ENCODE measurements at places on chromosomes 2 and 18. TPM values are rescaled to one million over a fixed set of nuclear protein-coding genes. Genes with fewer than 3 reads are reported as not detected.

GRCh38 chr2:190891889-190892288 is 11.3 kb downstream of the GLS start:
- peaks cover 32% of the 10 kb centered on the region for H3K36me3 ChIP-seq
- DNase-seq, result no peak

The PAIP2B gene
- total RNA-seq, result 0.44 TPM

GRCh38 chr2:231483398-231484329 is 19.4 kb upstream of the NCL start:
- peak overlapping the region; percentile 86 for H3K27ac ChIP-seq
- H3K4me3 ChIP-seq, result peak overlapping the region; percentile 77
- DNase-seq, result peak; percentile 16

The MEMO1 gene
- 71.3 TPM for total RNA-seq

GRCh38 chr2:215140166-215140707 is 1.8 kb upstream of the ABCA12 start:
- H3K27ac ChIP-seq, result no peak overlapping the region
- H3K4me1 ChIP-seq, result no peaks in the 10 kb centered on the region
- no peaks in the 10 kb centered on the region for H3K36me3 ChIP-seq
- no peak overlapping the region for H3K4me3 ChIP-seq
- no peaks in the 10 kb centered on the region for H3K27me3 ChIP-seq

- H3K36me3 ChIP-seq, result no peaks in the 10 kb centered on the region
- no peak overlapping the region for H3K27ac ChIP-seq
- no peak overlapping the region for H3K4me3 ChIP-seq
Measured at GRCh38 chr2:219886615-219887014, 259.2 kb downstream of the SLC4A3 start.

DNA sequence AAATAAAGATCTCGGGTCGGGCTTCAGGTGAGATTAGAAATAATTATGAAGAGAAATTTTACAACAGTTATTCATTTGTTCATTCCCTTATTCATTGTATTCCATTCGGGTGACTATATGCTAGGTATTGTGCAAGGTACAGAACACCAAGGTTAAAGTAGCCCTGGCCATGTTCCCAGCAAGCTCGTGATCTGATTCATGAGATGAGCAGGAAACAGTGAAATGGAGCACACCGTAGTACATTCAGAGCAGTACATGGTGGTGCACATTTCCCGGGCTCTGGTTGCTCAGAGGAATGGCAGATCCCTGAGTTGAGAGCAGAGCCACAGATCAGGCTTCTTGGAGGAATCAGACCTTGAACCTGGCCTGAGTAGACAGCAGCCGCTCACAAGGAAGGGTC is 87.7 kb downstream of the PRKRA start:
- no peak overlapping the region for H3K27ac ChIP-seq
- no peak overlapping the region for H3K4me3 ChIP-seq
- DNase-seq, result no peak
- peaks cover 15% of the 10 kb centered on the region for H3K27me3 ChIP-seq

The SLC39A6 gene
- 54.4 TPM for total RNA-seq

The SGO2 gene
- total RNA-seq, result 20.9 TPM

DNA sequence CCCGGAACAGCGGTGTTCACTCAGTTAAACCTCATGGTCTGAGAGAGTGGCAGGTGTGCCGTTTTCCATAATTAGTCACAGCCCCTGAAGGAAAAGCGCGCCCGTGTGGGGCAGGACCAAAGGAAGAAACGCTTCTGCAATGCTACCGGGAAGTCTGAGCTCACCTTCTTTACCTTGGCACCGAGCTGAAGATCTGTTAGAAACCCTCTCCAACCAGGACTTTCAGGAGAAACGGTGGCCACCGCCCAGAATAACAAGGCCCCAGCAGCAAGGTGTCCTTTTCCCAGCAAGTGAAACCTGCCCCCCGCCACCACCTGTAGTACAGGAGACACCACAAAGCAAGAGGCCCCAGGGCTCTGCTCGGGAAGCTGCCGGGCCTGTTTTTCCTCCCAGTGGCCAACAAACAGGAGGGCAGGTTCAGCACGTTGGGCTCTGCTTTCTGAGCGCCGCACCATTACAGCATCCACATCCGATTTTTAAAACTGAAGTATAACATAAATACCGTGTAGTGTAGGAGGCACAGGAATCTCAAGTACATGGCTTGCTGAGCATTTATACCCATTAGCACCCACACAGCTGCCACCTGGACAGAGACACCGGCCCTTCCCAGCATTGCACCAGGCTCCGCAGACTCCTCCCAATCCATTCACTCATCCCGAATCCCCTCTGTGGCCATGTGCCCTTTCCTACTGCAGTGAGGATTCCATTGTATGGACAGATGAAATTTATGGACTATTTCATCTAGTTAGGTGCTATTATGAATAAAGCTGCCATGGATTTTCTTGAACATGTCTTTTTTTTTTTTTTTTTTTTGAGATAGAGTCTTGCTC is 121.8 kb upstream of the RIOK3 start:
- peaks cover 3% of the 10 kb centered on the region for H3K36me3 ChIP-seq
- no peaks in the 10 kb centered on the region for H3K4me1 ChIP-seq
- DNase-seq, result no peak

GRCh38 chr2:221792971-221793521 is 220.9 kb upstream of the EPHA4 start:
- no peaks in the 10 kb centered on the region for H3K36me3 ChIP-seq
- no peak overlapping the region for H3K27ac ChIP-seq
- peaks cover 2% of the 10 kb centered on the region for H3K27me3 ChIP-seq
- H3K4me1 ChIP-seq, result no peaks in the 10 kb centered on the region
- DNase-seq, result no peak

GRCh38 chr2:143551971-143552650 is 422.9 kb downstream of the ARHGAP15 start:
- H3K27ac ChIP-seq, result no peak overlapping the region
- H3K36me3 ChIP-seq, result peaks cover 24% of the 10 kb centered on the region
- no peaks in the 10 kb centered on the region for H3K27me3 ChIP-seq
- peaks cover 9% of the 10 kb centered on the region for H3K4me1 ChIP-seq

- no peak for DNase-seq
- peaks cover 7% of the 10 kb centered on the region for H3K36me3 ChIP-seq
- no peaks in the 10 kb centered on the region for H3K27me3 ChIP-seq
Measured at GRCh38 chr2:144470334-144470733, 49.6 kb downstream of the ZEB2 start.

- H3K4me1 ChIP-seq, result peaks cover 15% of the 10 kb centered on the region
- no peak overlapping the region for H3K27ac ChIP-seq
- peaks cover 10% of the 10 kb centered on the region for H3K36me3 ChIP-seq
- no peak for DNase-seq
Measured at GRCh38 chr18:48902856-48903601, 47.7 kb downstream of the SMAD7 start.

GRCh38 chr2:197946562-197946961 is 142.2 kb downstream of the PLCL1 start:
- peaks cover 16% of the 10 kb centered on the region for H3K4me1 ChIP-seq
- H3K36me3 ChIP-seq, result no peaks in the 10 kb centered on the region
- DNase-seq, result no peak
- H3K4me3 ChIP-seq, result no peak overlapping the region
- no peaks in the 10 kb centered on the region for H3K27me3 ChIP-seq

The UGT1A3 gene
- total RNA-seq, result not detected

The CCDC178 gene
- not detected for total RNA-seq

DNA sequence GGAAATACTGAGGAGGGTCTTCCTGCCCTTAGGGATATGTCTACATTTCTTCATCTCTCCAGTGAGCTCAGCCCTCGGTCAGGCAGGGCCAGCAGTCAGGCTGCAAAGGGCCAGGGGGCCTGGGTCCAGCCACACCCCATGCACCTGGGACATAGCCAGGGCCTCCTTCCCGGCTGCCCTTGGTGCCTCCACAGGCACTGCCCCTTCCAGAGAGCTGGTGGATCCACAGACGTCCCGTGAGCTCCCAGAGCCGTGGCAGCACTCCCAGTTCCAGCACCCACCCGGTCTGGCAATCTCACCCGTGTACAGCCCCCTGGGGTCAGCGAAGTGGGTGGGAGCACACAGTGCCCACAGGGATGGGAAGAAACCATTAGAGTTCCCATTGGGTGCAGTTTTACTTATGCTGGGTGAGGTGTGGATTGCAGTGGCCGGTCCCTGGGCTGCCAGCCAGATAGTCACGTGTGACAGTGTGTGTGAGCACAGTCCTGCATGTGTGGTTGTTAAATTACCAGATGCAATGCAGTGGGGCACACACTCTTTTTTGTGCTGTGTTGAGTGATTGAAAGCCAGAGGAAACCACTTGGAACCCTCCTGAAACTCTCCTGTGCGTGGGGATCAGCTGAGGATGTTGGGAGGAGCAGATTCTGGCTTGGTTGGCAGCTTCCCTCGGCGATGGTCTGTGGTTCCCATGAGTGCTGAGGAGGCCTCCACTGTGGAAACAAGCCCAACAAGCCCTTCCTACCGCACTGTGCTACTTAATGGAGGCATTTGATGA is 131.0 kb downstream of the SNTG2 start:
- H3K36me3 ChIP-seq, result no peaks in the 10 kb centered on the region
- no peak for DNase-seq
- no peak overlapping the region for H3K27ac ChIP-seq
- no peaks in the 10 kb centered on the region for H3K4me1 ChIP-seq
- H3K4me3 ChIP-seq, result no peak overlapping the region

DNA sequence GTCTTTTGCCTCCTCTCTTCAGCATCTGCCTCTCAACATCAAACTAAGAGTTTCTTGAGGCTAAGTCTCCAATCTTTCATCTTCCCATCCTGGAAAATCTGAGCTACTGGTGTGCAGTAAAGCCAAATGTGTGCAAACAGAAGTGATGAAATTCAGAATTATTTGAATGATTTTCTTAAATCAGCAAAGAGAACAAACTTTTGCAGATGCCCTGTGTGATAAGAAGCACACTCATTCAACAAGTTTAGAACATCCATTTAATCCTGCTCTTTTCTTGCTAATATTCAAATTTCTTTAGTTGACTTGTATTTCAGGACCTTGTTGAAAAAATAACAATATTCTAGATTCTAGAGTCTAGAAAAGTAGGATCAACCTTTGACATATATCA is 1374.9 kb upstream of the CELF4 start:
- H3K4me3 ChIP-seq, result peak overlapping the region; percentile 19
- H3K27me3 ChIP-seq, result peaks cover 9% of the 10 kb centered on the region
- peak overlapping the region; percentile 91 for H3K27ac ChIP-seq
- peaks cover 28% of the 10 kb centered on the region for H3K4me1 ChIP-seq

DNA sequence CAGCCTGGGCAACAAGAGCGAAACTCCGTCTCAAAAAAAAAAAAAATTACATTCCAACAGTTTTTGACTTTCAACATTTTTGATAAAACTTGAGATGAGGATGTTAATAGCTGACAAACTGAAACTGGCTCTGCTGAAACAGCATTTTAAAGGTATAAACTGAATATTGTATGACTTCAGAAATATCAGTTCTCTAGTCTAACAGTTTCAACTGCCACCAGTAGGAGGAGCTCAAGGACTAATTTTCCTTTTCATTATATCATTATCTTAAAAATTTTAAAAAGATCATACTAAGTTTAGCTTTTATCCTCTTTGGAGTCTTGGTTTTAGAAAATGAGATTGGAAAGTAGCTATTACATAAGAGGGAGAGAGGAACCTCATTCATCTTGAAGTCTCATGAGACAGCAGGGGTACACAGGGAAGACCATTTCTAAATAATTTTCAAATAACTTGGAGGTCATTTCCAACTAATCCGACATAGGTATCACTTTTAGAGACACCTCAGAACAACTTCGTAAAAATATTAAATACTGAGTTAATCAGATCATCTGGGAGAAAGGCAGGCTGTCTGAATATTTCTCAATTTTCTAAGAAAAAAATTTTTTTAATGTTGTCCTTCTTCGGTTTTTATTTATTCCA is 37.6 kb upstream of the MCM6 start:
- H3K4me1 ChIP-seq, result peaks cover 27% of the 10 kb centered on the region
- H3K4me3 ChIP-seq, result no peak overlapping the region
- DNase-seq, result no peak
- H3K27me3 ChIP-seq, result no peaks in the 10 kb centered on the region

The LYG1 gene
- total RNA-seq, result 1.5 TPM

The SLC14A1 gene
- total RNA-seq, result 0.49 TPM

- H3K4me3 ChIP-seq, result no peak overlapping the region
- H3K27ac ChIP-seq, result no peak overlapping the region
- no peaks in the 10 kb centered on the region for H3K4me1 ChIP-seq
- H3K27me3 ChIP-seq, result no peaks in the 10 kb centered on the region
- DNase-seq, result no peak
Measured at GRCh38 chr18:33803636-33804035, 225.6 kb downstream of the ASXL3 start.

DNA sequence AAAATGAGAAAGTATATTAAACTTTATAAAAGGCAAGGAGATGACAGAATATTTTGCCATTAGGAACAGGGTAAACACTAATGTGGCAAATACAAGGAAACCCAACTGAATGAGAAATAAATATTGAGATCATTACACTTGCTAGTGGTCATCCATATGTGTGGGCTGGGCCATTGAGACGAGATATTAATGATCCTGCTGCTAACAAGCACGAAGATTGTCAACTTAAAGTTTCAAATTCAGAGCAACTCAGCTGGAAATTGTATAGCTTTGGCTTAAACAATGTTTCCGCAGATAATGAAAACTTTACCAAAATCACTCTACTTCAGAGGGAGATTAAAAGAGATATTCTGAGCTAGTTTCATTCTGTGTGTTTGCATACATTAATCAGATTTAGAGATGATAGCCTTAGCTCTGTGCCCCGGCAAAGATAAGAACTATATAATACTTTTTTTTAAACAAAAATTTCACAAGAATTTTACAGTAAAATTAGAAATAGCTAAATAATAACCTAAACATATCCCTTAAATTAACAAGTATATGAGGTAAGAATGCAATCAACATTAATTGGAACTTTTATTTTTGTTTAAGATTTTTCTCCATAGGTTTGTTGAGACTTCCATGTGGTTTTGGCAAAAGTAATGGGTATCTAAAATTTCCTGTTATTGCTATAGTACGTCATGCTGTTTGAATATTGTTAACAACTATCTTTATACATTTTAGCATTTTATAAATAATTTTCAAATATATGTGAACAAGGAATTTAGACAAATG is 40.0 kb downstream of the FN1 start:
- no peak overlapping the region for H3K27ac ChIP-seq
- H3K36me3 ChIP-seq, result no peaks in the 10 kb centered on the region
- no peaks in the 10 kb centered on the region for H3K4me1 ChIP-seq
- peaks cover 4% of the 10 kb centered on the region for H3K27me3 ChIP-seq
- no peak overlapping the region for H3K4me3 ChIP-seq

DNA sequence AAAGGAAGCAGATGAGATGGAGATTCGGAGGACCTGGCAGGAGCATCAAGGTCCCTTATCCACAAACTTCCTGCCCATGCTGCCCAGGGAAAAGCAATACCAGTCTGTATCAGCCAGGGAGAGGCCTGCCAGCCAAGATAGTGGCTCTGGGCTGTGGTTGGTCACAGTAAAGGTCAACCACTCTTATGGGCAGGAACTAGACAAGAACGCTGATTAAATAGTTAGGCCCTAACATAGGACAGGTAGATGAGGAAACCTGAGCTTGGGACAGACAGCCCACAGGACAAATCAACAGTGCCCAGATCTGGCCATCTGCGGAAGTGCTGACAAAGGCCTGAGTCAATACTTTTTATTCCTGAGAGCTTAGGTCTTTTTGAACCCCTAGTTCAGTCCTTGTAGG is 10.7 kb downstream of the PSTPIP2 start:
- DNase-seq, result no peak
- H3K4me1 ChIP-seq, result peaks cover 1% of the 10 kb centered on the region
- H3K27me3 ChIP-seq, result no peaks in the 10 kb centered on the region
- no peak overlapping the region for H3K4me3 ChIP-seq
- no peaks in the 10 kb centered on the region for H3K36me3 ChIP-seq
